ENCODE measurements at places on chromosomes 2 and 18. TPM values are rescaled to one million over a fixed set of nuclear protein-coding genes. Genes with fewer than 3 reads are reported as not detected.

DNA sequence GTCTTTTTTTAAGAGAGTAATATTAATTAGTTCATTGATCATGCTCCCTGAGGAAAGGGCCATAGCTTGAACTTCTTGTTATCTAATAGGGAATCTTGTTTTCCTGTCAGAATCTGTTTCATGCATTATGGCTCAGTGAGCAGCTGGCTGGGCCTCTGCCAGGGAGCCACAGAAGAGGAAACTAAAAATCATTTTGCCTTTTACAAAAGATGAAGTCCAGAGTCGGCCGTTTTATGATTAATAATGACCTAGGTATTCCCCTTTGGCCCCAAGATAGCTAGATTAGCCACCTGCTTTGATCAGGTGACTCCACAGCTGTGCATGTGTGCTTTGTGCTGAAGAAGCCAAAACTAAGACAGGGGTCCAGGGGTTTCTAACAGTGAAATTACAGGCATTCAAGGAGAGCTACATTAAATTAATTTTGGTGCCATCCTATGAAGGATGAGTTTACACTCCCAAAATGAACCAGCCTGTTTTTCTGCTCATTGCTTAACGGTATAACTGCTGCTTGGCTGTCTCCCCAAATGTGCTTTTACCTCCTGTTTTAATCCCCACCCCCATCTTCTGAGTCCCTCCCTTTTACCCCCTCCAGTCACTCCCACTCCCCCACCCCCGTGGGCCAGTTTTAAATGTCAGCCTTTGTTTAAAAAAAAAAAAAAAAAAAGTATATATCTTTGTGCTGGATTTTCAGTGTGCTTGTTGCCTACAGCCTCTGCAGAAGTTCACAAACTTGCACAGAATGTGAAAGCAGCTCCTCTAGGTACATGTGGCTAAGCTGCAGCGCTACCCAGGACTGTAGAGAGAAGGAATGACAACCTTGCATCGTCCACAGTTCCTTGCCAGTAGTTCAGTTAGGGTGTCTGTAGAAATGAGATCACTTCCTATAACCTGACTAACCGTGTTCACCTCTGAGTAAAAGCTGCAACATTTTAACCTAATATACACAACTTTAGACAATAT lies 93.1 kb downstream of the CABLES1 start:
- no peak for DNase-seq

DNA sequence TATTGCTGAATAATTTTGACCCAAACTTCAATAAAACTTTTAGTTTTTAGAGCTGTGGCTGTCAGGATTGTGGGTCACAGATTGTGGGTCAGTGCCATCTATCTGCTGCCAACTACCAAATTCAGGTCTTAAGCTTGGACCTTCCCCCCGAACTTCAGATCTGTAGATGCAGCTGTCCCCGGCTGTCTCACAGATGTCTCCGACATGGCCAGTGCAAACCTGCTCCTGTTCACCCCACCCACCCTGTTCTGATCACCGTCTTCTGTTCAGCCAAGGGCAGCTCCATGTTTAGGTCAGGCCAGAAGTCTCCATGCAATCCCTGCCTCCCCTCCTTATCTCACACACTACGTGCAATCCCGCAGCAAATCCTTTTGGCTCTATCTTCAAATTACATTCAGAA lies 175.0 kb downstream of the PRKCE start:
- no peak for DNase-seq

The MBD1 gene
- 55.2 TPM for total RNA-seq

The KLHL30 gene
- total RNA-seq, result not detected

- no peak for DNase-seq
Measured at GRCh38 chr18:71760541-71760940, 783.6 kb downstream of the CBLN2 start.

DNA sequence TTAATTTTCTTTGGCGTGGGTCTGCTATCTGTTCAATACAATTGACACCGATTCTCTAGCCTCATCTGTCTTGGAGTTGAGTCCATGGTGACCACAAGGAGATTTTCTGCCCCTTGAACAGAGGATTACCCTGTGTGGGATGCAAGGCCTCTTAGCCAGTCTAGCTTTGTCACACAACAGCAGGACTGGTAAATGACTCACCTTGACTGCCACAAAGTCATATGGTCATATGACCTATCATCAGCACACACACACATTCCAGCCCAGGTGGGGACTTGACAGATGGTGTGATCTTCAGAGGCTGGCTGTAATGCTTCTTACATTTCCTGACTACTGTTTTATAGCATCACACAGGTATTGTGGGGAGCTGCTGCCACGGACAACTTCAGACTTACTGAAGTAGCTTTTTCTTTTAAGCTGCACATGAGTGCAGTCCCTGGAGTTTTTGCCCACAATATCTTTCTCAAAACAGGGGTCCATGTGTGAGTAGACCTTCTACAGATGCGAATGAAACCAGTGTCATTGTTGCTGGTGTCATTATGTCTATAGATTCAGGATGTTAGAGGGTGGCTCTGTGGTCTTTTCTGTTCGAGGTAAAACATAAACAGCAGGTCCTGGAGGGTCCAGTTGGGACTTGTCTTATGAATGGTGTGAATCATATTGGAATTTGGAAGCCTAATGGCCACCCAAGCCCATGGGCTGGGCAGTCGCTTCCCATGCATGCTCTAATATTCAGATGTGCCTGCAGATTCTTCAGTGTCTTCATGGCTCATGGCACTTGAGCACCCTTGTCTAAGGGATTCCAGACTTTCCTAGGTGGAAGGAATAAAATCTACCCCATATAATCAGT lies 18.6 kb upstream of the ACOXL start:
- no peak for DNase-seq

- DNase-seq, result no peak
Measured at GRCh38 chr2:37090019-37090477, 5.7 kb downstream of the GPATCH11 start.

DNA sequence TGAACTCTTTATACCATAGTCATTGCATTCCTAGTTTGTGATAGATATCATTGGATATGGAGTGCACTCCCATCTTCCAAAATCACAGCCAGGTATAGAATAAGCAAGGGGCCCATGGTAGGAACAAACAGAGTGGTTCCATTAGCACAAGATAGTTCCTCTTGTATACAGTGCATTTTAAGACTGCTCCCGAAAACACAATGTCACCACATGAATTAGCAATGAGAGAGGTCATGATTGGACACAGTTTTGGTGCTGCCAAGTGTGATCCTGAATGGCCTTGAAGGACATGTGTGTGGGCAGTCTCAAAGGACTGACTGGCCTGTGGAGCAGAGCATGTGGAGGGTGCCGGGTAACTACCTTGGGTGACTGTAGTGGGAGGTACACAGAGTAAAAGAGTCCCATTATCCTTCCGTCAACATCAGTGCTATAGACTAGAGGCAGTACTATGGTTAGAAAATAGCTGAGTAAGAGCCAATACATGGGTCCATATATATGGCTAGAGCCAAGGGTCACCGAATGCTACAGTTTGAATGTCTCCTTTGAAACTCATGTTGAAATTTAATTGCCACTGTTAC lies 549.9 kb downstream of the DSC3 start:
- DNase-seq, result no peak

All from glomerular endothelial cell (primary cell).